ENCODE measurements at places on chromosomes 5 and 9. TPM values are rescaled to one million over a fixed set of nuclear protein-coding genes. Genes with fewer than 3 reads are reported as not detected.

The HSD17B4 gene
- total RNA-seq: 213 TPM

The NMUR2 gene
- not detected for total RNA-seq

The FOXD4 gene
- total RNA-seq: not detected

The GRM6 gene
- total RNA-seq: not detected

- no peak for DNase-seq
Observed at GRCh38 chr5:1431021-1431811, 14.0 kb downstream of the SLC6A3 start.

DNA sequence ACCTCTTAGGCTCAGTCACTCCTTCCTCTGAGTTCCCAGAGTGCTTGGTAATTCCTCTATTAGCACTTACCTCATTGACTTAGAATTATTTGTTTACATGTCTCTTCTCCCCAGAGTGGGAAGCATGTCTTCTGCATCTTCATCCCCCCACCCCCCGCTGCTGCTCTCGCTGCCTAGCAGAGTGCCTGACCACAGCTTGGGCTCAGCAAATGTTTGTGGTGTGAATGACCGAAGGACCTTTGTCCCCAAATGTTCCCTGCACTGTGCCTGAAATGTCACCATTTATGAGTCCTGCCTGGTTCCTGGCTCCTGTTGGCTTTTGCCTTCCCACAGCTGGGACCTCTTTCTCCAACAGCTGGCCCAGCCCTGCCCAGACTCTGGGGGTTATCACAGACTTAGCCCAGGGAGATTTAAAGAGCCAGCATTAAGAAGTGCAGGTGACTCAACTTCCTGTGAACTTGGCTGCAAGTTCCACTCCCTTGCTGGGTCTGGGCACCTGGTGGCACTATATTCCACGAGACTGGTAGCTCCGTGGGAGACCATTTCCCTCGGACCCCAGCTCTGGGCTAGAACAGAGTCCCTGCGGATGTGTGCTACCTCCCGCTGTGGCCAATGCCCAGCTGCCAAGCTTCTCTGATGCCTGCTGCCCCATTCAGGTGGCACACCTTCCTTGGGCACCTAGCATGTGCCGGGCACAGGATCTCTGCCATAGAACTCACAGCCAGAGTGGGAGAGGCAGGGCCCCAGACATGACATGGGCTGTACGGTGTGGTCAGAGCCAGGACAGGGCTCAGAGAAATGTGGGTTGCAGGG, 1.8 kb upstream of the HMCN2 start:
- DNase-seq: no peak

GRCh38 chr5:26681861-26682260, 356.5 kb downstream of the CDH9 start:
- DNase-seq: no peak

DNA sequence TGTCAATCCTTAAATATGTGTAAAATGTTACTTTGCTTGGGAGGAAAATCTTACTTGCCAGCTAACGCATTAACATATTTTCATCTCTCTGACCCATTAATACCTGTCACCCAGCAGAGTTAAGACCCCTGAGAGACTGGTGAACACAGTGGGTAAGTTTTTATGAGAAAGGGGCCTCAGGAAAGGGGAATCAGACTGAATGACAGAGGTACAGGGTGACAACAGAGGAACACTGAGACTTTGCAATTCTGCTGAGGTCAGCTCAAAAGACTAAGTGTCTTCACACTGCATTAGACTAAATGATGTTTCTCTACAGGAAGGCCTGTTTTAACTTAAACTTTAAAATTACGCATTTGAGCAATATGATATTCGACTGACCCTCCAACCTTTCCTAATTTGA, 223.8 kb downstream of the EFNA5 start:
- no peak for DNase-seq

DNA sequence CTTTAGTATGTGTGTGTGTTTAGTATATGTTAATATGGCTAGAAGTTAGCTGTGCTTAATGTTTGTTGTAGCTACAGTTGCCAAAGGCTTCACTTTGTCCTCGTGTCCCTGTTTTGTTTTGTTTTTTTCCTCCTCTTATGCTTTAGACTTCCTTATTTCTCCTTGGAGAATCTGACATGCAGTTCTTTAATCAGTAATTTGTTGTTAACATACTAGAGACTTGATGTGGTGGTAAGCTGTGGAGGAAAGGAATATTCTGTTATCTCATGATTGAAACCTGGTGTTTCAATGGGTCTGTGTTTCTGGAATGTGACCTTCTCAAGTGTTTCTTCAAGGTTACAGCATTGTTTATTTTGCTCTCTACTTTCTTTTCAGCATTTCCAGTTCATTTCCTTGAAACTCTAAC, 515.6 kb upstream of the ST8SIA4 start:
- no peak for DNase-seq

- no peak for DNase-seq
Observed at GRCh38 chr9:116566677-116567488, 120.2 kb upstream of the TRIM32 start.

GRCh38 chr9:89179895-89180734, 1.5 kb upstream of the SHC3 start:
- peak; percentile 92 for DNase-seq

The RLN1 gene
- 0.41 TPM for total RNA-seq
